Upper lobe of right lung (tissue), 1 donor: ENCODE measurements at places on chromosomes 4 and X. TPM values are rescaled to one million over a fixed set of nuclear protein-coding genes. Genes with fewer than 3 reads are reported as not detected.

Gene USP17L5
- not detected for total RNA-seq

DNA sequence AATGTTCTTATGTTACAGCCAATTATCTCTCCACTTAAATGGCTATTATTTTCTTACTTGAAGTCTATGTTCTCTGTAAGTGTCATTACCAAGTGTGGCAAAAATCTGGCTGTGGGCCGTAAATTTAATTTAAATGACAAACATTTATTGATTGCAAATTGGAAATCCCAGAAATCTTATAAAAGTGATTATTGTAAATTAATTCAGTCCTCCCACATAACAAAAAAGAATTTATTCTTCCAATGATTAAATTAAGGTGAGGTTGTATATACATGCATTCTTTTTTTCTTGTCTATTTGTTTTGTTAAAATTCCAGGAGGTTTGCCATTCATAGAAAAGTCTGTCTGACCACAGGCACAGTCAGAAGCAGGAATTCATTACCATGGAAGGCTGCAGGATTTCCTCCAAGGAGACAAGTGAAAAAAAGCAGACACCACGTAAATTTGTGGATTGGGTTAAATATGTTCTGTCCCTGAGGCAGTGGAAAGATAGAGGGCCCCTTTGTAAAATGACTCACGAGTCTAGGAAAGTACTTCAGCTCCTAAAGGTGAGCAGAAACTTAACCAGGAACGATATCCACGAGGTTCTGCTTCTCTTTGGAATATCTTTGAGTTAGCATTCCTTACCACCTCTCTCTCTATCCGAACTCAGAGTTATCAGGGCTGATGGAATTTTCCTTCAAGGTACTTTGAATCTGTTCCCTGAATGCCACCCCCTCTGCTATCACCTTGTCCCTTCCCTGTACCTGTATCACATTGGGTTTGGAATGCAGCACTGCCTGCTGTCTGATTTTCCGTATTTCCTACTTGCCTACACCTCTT is 10.7 kb downstream of the PPARGC1A start:
- no peak for DNase-seq

- no peak for DNase-seq
Observed at GRCh38 chr4:82467471-82467870, 37.1 kb downstream of the ENOPH1 start.

- DNase-seq = no peak
Observed at GRCh38 chr4:136383082-136383481, 1149.2 kb downstream of the PCDH18 start.

Gene C4orf50
- 0.12 TPM for total RNA-seq

DNA sequence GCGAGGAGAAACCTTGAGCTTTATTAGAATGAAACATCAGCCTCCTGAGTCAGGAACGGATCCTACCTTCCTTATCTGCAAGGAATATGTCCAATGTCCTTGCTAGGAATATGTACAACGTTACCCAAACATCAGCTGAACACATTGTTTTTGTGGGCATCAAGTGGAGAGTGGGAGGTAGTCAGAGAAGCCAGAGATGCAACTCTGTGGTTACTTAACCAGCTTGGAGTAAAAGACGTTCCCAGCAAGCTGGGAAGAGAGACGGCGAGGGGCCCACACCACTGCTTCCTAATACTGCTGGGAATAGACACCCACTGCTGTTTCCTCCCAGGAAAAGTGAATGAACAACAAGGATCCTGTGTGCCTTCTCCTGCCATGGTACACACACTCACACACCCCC is 74.4 kb upstream of the PLAC1 start:
- no peak for DNase-seq

DNA sequence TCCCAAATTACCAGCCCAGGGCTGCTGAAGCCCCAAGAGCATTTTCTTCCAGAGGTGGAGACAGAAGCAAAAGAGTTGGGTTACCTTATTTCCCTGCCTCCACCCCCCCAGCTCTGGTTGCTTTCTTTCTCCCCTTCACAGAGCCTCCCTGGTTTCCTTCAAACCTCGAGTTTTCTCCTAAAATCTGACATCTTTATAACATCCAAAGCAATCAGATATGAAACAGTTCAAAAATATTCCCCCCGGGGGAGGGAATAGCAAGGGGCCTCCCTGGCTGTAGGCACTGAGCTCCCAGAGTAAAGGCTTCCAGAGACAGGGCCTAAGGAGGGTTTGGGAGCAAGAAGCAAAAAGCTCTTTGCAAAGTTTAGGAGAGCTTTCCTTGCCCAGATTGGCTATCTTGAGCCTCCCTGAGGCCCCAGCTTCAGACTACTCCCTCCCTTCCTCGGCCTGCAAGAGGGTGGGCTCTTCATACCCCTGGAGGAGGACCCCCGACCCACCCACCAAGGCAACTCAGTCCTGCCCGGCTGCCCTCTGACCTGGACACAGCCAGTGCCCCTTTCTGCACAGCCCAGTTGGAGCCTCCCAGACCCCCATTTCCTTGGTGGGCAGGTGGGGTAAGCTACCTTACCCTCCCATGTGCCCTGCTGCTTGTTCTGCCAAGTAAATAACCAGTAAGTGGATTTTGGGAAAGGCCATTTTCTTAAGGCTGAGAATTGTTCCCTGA is 7.6 kb downstream of the MAMLD1 start:
- no peak for DNase-seq

DNA sequence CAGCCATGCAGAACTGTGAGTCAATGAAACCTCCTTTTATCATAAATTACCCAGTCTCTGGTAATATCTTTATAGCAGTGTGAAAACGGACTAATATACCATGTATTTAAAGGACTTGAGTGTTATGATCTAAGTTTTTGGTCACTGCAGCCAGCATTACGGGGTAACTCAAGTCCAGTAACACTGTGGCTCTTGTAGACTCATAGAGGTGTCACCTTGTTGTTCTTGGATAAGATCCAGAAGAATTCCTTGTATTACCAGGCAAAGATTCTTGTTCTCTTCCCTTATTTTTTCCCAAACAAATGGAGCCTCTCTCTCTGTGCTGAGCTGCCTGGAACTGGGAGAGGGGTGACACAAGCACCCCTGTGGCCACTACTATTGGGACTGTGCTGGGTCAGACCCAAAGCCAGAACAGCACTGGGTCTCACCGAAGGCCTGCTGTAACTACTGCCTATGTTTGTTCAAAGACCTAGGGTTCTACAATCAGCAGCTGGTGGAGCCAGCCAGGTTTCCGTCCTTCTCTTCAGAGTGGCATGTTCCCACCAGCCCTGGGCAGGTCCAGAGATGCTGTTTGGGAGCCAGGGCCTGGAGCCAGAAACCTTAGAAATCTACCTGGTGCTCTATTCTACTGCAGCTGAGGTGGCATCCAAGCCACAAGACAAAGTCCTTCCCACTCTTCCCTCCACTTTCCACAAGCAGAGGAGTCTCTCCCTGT is 43.7 kb upstream of the MED14 start:
- no peak for DNase-seq

DNA sequence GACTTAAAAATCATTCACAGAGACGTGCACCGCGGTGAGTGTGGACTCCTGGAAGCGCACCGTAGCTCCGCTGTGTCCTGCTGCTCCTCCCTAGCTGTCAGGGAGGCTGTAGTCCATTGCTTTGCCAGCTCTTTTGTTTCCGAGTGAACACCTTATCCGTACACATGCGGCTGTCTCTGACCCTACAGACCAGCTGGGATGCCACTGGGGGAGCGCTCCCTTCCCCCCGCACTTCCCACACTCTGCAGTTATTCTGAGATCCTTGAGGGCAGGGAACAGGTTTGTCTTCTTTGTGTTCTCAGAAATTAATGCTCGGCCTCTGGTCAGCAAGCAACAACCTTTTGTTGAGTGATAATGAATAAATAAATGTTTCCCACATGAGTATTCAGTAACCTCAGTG is 33.7 kb upstream of the MSANTD1 start:
- peak; percentile 45 for DNase-seq

- DNase-seq = no peak
Observed at GRCh38 chr4:140257461-140258305, 103.7 kb upstream of the MAML3 start.

DNA sequence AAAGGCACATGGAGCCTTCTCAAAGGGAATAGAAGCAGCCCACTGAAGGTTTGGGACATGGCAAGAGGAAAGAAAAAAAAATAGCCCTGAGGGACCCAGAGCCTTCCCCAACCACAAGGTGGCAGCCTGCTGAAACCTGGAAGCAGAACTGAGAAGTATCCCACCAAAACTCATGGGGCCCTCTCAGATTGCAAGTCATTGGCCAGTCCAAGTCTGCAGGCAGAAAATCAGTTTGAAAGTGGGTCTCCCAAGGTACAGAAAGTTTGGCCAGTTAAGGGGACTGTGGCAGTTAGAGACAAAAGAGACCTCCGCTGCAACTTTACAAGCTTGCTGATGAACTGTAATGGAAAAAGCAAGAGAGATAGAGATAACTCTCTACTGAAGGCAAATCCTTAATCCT is 155.8 kb downstream of the ANTXR2 start:
- DNase-seq = no peak

- no peak for DNase-seq
Observed at GRCh38 chr4:136651278-136651667, 881.0 kb downstream of the PCDH18 start.

GRCh38 chr4:168631241-168632162 is 134.7 kb downstream of the PALLD start:
- DNase-seq = peak; percentile 85

DNA sequence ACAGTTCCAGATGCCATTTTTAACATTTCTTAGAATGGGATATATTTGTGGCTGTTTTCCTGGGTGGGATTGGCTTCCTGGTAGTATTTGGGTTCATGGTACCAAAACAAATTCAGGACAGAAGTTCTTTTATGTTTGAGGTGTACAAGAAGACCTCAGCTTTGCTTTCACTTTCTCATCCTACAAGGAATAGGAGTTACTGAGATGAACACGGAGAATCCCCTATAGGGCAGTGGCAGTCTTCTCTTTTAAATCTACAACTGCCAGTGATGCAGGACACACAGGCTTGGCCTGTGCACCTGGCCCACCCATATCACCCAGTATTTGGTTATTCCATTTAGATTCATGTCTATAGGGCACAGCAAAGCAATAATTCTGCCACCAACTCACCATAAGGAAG is 35.2 kb downstream of the SLC10A7 start:
- no peak for DNase-seq
